Liver (tissue), 10 donors: ENCODE measurements at places on chromosomes 7 and 10. TPM values are rescaled to one million over a fixed set of nuclear protein-coding genes. Genes with fewer than 3 reads are reported as not detected.
A peak's percentile ranks its signal among the peaks of the same experiment; 100 is the strongest.

- no peak for DNase-seq
- H3K4me3 ChIP-seq = no peak overlapping the region
- H3K27me3 ChIP-seq = no peaks in the 10 kb centered on the region
- no peaks in the 10 kb centered on the region for H3K36me3 ChIP-seq
- no peak overlapping the region for H3K27ac ChIP-seq
- H3K4me1 ChIP-seq = no peaks in the 10 kb centered on the region
These were observed 13.0 kb upstream of the TRPV6 start for GRCh38 chr7:142898377-142899170.

DNA sequence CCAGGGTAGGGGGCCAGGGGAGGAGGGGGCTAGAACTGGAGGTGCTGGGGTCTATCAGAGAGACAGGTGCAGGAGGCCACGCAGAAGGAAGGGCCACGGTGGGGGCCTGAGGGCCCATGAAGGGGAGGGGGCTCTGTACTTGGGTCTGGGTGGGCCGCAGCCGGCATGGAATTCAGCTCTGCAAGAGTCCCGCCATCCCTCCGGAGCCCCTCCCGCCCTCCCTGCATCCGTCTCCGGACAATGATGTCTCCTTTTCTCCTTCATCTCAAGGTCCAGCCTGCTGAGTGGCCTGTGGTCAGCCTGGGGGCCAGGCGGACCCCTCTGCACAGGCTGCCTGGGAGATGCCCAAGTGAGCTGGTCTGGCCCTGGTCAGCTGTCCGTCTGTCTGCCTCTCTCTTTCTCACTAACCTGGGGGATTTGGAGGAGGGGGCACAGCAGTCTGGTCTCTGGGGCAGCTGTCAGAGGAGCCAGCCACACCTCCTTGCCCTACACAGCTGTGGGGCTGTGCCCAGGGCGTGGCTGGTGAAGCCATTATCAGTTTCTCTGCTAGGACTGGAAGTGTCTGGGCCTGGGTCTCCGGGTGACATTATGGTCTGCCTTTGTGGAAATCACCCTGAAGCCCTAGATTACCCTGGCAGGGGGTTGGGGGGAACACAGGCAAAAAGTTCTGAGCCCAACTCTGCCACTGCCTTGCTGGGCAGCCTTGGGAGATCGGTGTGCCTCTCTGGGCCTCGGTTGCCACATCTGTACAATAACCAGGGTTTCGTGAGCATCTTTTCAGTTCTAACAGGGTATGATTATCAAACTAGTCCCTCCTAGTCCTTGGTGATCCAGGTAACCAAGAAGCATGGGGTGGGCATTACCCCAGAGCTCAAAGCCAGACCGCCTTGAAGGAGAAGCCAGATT is 19.0 kb upstream of the HSPB1 start:
- no peaks in the 10 kb centered on the region for H3K36me3 ChIP-seq
- peaks cover 13% of the 10 kb centered on the region for H3K4me1 ChIP-seq
- DNase-seq = no peak

GRCh38 chr10:123450956-123451605 is 215.1 kb upstream of the GPR26 start:
- no peak overlapping the region for H3K4me3 ChIP-seq
- no peaks in the 10 kb centered on the region for H3K36me3 ChIP-seq
- no peak overlapping the region for H3K27ac ChIP-seq
- no peaks in the 10 kb centered on the region for H3K27me3 ChIP-seq

DNA sequence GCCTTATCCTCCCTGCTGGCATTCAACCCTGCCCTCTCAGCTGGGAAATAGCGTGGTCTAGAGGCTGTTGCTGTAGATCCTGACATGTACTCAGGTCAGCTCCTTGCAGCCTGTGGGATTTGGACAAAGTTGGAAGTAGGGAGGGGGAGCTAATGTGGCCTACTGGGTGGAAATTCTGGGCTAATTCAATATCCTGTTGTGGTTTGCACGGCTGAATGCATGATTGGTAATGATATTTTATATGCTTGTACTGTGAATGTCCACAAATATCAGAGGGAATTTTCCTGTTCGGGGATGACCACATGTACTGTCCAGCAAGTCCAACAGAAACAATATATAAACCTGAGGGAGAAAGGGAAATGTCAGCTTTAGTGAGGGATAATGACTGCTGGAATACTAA is 22.1 kb upstream of the NPVF start:
- no peaks in the 10 kb centered on the region for H3K27me3 ChIP-seq
- H3K4me3 ChIP-seq = no peak overlapping the region
- no peak overlapping the region for H3K27ac ChIP-seq

DNA sequence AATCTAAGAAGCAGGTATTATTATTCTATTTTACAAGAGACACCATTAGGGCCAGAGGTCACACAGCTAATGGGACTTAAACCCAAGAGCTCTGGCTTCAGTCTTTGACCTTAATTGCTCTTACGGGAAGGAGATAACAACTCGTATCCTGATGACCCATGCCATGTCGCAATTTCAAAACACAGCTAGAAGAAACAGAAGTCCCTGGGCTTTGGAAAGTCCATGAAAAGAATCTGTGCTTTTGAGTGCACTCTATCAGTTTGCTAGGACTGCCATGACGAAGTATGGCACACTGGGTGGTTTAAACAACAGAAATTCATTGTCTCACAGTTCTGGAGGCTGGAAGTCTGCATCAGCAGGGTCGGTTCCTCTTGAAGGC is 247.8 kb upstream of the AOAH start:
- H3K4me3 ChIP-seq = no peak overlapping the region
- no peaks in the 10 kb centered on the region for H3K27me3 ChIP-seq
- DNase-seq = no peak
- H3K36me3 ChIP-seq = no peaks in the 10 kb centered on the region

DNA sequence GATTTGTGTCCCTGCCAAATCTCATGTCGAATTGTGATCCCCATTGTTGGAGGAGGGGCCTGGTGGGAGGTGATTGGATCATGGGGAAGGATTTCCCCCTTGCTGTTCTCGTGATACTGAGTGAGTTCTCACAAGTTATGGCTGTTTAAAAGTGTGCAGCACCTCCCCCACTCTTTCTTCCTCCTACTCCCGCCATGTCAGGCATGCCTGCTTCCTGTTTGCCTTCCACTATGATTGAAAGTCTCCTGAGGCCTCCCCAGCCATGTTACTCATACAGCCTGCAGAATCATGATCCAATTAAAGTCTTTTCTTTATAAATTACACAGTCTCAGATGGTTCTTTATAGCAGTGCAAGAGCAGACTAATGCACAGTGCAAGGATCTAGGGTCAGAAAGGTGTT is 75.4 kb downstream of the CALD1 start:
- H3K4me1 ChIP-seq = peaks cover 3% of the 10 kb centered on the region
- H3K27me3 ChIP-seq = no peaks in the 10 kb centered on the region
- no peak overlapping the region for H3K4me3 ChIP-seq
- no peaks in the 10 kb centered on the region for H3K36me3 ChIP-seq
- DNase-seq = no peak
- H3K27ac ChIP-seq = no peak overlapping the region

DNA sequence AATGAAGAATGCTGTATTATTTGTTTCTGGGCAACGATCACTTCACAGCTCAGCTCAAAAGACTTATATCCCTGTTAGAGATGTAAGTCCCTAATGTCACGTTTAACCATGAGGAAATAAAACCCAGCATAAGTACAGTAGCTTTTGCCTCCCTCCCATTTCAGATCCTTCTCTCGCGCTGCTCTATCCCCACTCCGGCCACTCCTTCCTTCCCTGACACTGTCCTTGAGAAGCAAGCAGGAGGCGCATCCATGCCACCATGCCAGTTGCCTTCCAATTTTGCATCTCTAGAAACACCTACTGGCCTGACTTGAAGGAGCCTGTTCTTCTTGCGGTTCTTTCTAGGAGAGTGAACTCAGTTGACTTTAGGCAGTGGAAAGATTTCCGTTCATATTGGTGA is 1.2 kb downstream of the FAM180A start:
- H3K36me3 ChIP-seq = no peaks in the 10 kb centered on the region
- no peak overlapping the region for H3K4me3 ChIP-seq
- peak overlapping the region; percentile 11 for H3K27ac ChIP-seq
- no peaks in the 10 kb centered on the region for H3K4me1 ChIP-seq

- H3K4me1 ChIP-seq = no peaks in the 10 kb centered on the region
- H3K36me3 ChIP-seq = no peaks in the 10 kb centered on the region
- no peak for DNase-seq
These were observed 6.4 kb upstream of the ZNF862 start for GRCh38 chr7:149831741-149832219.

- DNase-seq = no peak
- no peaks in the 10 kb centered on the region for H3K36me3 ChIP-seq
- H3K4me3 ChIP-seq = no peak overlapping the region
- no peak overlapping the region for H3K27ac ChIP-seq
These were observed 9.5 kb downstream of the MARVELD1 start for GRCh38 chr10:97723001-97723400.

DNA sequence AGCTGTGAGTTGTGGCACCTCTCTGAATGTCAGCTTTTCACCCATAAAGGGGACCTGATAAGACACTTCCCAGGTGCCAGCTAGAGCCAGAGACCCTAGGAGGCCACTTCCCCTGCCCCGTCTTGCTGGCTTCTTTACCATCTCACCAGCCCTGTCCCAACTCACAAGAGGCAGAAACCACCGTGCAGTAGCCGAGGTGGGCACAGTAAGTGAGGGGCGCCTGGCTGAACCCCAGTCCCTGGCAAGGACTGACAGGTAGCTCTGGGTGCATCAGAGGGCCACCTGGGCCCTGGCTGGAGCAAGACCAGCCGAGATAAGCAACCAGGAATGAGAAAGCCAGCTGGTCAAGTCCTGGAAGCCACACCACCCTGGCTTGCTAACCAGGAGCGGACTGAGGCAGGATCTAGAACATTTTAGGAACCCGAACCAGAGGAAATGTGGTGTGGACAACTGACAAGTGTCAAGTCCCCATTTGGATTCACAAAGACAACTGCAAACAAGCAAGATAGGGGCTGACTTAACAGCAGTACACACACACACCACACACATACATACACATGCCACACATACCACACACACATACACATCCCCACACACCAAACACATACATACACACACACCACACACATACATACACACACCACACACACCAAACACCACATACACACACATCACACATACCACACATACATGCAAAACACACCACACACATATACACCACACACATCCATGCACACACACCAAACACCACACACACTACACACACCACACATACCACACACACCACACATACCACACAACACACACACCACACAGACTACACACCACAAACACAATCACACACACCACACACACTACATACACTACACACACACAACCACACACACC is 20.8 kb downstream of the OGDHL start:
- H3K4me1 ChIP-seq = no peaks in the 10 kb centered on the region
- H3K27me3 ChIP-seq = no peaks in the 10 kb centered on the region
- no peak overlapping the region for H3K27ac ChIP-seq
- peaks cover 91% of the 10 kb centered on the region for H3K36me3 ChIP-seq

GRCh38 chr7:107130487-107131220 is 38.1 kb upstream of the HBP1 start:
- no peaks in the 10 kb centered on the region for H3K4me1 ChIP-seq
- no peak overlapping the region for H3K27ac ChIP-seq
- no peaks in the 10 kb centered on the region for H3K27me3 ChIP-seq
- no peaks in the 10 kb centered on the region for H3K36me3 ChIP-seq

DNA sequence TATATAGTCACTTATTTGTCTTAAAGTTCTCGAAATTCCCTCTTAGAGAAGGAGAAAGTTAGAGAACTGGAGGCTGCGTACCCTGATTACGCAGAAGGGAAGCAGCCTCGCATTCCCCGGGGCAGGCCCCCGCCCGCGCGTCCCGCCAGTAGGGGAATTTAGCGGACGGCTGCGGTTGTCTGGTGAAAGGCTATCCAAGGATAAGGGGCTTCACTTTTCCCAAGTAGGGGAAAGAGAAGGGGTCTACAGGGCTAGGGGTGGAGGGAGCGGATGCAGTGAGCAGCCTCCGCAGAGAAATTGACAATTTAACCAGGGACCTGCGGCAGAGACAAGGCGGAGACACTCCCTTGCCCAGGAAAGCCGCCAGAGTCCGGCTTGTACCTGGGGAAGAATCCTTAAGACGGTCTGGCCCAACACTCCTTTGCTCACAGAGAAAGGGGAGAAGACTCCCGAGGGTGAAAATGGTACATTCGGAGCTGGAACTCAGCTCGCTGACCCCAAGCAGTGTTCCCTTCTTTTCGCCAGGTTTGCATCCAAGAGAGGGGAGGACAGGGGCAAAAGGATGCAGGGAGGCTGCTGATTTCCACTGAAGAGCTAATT is 994 bp upstream of the MAGI2 start:
- DNase-seq = peak; percentile 36
- H3K27ac ChIP-seq = peak overlapping the region; percentile 80
- no peaks in the 10 kb centered on the region for H3K36me3 ChIP-seq
- H3K4me1 ChIP-seq = no peaks in the 10 kb centered on the region

DNA sequence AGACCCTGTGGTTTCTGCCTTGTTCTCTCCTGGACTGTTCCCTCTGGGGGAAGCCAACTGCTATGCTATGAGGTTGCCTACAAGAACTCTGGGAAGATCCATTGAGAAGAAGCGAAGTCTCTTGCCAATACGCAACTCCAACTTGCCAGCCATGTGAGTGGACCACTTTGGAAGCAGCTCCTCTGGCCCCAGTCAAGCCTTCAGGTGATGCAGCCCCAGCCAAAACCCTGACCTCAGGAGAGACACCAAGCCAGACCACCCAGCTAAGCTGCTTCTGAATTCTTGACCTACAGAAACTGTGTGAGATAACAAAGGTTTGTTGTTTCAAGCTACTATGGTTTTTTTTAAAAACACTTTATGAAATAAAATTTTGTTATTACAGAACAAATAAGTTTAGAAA is 20.2 kb upstream of the MYL7 start:
- H3K4me3 ChIP-seq = no peak overlapping the region
- no peak overlapping the region for H3K27ac ChIP-seq
- DNase-seq = no peak
- no peaks in the 10 kb centered on the region for H3K36me3 ChIP-seq

- no peak for DNase-seq
- peaks cover 23% of the 10 kb centered on the region for H3K27me3 ChIP-seq
- H3K4me1 ChIP-seq = peaks cover 2% of the 10 kb centered on the region
- no peak overlapping the region for H3K4me3 ChIP-seq
- H3K27ac ChIP-seq = no peak overlapping the region
These were observed 349.6 kb downstream of the DNAJB6 start for GRCh38 chr7:157686285-157686894.

GRCh38 chr7:77569514-77570232 is 32.6 kb downstream of the PTPN12 start:
- DNase-seq = no peak
- H3K4me1 ChIP-seq = no peaks in the 10 kb centered on the region
- H3K27me3 ChIP-seq = no peaks in the 10 kb centered on the region
- H3K36me3 ChIP-seq = peaks cover 10% of the 10 kb centered on the region
- H3K4me3 ChIP-seq = no peak overlapping the region
- H3K27ac ChIP-seq = no peak overlapping the region

GRCh38 chr10:11326241-11326640 is 285.2 kb downstream of the USP6NL start:
- no peak for DNase-seq
- no peaks in the 10 kb centered on the region for H3K36me3 ChIP-seq
- H3K27me3 ChIP-seq = no peaks in the 10 kb centered on the region
- no peak overlapping the region for H3K27ac ChIP-seq

- H3K27ac ChIP-seq = no peak overlapping the region
- peaks cover 31% of the 10 kb centered on the region for H3K4me1 ChIP-seq
- H3K27me3 ChIP-seq = no peaks in the 10 kb centered on the region
- no peak for DNase-seq
- H3K4me3 ChIP-seq = no peak overlapping the region
These were observed 169.9 kb upstream of the AOAH start for GRCh38 chr7:36894190-36894589.

Gene CYP3A5
- total RNA-seq = 21.9 TPM

Gene GIMAP6
- total RNA-seq = 15.0 TPM

Gene PPP1R17
- not detected for total RNA-seq

Gene LLCFC1
- not detected for total RNA-seq

Gene IL15RA
- total RNA-seq = 6.6 TPM

Gene ADAM12
- 0.25 TPM for total RNA-seq

Gene GTF2I
- 97.9 TPM for total RNA-seq

Gene SLC16A9
- 0.59 TPM for total RNA-seq

Gene IKZF1
- total RNA-seq = 43.5 TPM
